Upper lobe of left lung (tissue), 6 donors: ENCODE measurements at places on chromosomes 3 and 15.
A peak's percentile ranks its signal among the peaks of the same experiment; 100 is the strongest.

GRCh38 chr3:174846055-174846454, 13.1 kb upstream of the NAALADL2 start:
- no peak for DNase-seq

GRCh38 chr3:23594894-23595670, 210.7 kb upstream of the UBE2E1 start:
- DNase-seq = no peak

DNA sequence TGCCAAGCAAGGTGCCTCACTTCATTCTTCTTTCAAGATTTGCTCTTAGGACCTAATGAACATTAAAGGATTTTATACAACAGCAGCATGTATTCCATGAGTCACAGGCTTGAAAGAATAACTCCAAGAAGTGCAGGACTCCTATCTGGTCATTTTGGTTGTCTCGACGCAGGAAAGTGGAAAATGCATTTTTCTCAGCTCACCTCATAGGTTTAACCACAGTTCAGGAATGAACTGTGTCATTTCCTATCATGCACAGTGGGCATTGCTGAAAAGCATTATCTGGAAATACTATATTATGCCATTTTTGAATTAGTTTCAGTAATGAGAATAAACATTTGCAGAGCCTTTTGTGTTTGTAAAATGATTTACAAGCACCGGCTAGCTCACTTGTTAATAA, 98.7 kb upstream of the BFSP2 start:
- no peak for DNase-seq

DNA sequence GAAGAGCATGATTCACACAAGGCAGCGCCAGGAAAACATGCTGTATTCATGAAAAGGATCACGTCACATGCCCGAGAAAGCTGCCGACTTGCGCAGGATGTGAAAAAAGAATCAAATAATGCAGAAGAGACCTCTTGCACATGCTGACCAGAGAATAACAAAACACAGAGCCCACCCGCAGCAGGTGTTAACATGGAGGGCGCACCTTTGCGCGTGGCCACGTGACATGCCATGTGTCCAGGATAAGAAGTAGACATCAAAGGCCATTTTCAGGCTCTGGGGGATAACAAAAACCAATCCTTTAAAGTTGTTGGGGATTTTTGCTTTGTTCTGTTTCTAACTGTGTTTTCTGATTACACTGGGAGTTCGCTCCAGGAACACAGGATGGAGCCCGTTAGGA, 1332.8 kb downstream of the ZPLD1 start:
- DNase-seq = peak; percentile 39

GRCh38 chr15:34795267-34796081, at the start of gene ACTC1:
Gene ACTC1, minus strand, starts transcription at chr15:34795549. Its CDS starts 741 bp downstream, at chr15:34794808.
- DNase-seq = no peak

DNA sequence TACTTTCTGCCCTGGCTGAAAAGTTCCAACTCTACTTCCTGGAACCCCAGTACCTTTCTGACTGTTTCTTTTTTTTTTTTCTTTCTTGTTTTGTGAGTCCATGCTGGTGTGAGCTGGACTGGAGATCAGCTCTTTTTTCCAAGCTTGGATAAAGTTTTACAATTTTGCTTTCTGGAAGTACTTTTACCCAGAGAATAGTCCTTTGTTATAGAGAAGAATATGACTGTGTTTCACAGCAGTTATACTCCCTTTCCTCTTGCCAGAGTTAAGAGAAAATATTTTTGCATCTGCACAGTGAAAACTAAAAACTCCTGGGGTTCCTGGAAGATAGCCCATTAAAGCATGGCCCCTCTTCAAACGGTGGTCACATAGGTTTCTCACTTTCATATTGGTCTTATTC, 1100.6 kb downstream of the OTOL1 start:
- DNase-seq = no peak

DNA sequence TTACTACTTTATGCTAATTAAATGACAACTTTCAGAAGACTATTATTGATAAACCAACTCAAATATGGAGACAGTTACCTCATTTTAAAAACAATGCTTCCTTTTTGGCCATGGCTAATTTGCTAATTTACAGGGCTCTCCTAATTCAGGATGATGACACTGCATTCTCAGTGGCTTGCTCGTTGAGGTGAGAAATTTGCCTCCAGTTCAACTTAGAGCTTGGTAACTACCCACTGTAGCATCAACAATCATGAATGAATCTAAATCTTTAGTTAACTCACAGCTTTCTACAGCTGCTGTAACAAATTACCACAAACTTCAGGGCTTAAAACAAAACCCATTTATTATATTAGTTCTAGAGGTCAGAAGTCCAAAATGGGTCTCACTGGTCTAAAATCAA, 14.0 kb downstream of the PBRM1 start:
- no peak for DNase-seq

GRCh38 chr3:194547042-194547441, 60.2 kb upstream of the ATP13A3 start:
- no peak for DNase-seq

DNA sequence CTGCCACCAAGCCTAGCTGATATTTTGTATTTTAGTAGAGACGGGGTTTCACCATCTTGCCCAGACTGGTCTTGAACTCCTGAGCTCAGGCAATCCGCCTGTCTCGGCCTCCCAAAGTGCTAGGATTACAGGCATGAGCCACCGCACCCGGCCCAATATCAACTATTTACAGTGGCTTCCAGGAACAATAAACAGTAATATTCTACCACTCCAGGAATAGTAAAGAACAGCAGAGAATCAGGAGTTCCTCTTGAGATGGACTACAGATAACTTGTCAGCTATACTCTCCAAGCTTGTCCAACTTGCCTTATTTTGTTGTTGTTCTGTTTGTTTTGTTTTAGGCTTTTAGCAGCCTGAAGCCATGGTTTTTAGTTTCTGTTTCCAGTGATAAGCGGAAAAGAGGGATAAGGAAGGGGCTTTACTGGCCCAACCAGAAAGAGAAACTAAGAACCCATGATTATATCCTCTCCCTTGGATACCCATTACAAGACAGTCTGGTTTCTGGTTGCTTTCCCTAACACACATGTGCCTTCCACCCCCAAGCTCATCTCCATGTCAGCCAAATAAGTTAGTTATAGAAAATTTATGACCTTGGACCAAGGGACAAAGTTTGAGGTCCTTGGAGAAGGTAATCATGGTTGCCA, 36.7 kb downstream of the ARHGEF3 start:
- no peak for DNase-seq

GRCh38 chr15:55695432-55695831, 47.5 kb downstream of the PRTG start:
- no peak for DNase-seq

- DNase-seq = no peak
Observed at GRCh38 chr3:53812434-53812833, 33.8 kb downstream of the CHDH start.

DNA sequence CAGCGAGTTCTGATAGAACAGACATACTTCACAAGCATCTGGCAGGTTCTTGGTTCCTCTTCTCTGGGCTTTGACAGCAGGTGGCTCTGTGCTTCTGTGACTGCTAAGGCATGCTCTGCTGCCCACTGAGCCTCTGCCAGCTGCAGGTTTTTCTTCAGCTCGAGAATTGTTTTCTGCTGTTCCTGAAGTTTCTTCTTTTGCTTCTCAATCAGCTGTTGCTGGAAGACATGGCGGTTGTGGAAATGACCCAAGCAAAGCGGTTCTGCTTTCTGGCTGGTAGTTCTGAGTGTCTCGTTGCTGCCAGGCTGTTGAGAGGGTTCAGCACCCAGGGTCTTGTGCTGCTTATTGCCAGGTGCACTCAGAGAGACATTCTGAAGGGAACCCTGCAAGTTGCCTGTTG, 50.8 kb downstream of the CCDC191 start:
- no peak for DNase-seq

- no peak for DNase-seq
Observed at GRCh38 chr3:193096076-193096475, 144.9 kb upstream of the PLAAT1 start.

GRCh38 chr3:152269056-152269830, 514 bp downstream of the MBNL1 start:
- DNase-seq = peak; percentile 94

DNA sequence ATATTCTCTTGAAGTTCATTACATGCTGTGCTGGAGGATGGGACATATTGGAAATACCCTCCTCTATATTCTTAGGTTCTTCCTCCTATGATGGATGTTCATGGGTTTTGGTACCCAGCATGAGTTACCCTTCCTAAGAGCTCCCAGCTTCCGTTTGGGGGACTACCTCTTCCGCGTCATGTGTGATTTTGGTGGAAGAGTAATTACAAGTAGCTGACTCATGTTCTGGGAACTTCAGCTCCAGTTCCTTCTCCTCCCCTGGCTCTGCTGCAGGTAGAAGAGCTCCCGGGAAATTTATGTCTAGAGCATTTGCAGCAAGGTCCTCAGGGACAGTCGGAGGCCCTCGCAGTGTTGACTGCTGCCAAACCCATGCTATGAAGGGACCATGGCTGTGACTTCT, 208.8 kb upstream of the IL12A start:
- no peak for DNase-seq

DNA sequence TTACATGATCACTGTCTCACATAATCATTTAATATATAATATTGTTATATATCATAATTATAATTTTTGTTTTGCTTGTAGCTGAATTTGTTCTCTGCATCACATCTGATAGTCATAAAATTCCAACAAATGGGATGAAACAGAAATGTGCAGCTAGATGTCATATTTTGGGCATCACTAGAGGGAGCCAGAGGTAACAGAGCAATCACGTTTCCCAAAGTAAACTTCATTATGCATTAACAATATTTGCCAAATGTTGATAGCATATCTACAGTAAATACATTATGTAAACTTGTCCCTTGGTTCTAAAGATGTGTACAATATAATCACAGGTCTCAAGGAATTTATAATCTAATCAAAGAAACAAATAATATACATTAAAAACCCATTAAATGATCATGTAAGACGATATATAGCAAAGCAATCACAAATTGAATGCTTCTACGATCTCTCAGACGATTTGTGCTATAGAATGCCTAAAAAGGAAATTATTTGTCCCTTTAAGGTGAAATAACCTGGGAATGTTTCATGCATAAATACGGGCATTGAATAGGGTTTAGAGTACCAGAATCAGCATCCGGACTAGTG, 234.2 kb upstream of the MCTP2 start:
- no peak for DNase-seq

DNA sequence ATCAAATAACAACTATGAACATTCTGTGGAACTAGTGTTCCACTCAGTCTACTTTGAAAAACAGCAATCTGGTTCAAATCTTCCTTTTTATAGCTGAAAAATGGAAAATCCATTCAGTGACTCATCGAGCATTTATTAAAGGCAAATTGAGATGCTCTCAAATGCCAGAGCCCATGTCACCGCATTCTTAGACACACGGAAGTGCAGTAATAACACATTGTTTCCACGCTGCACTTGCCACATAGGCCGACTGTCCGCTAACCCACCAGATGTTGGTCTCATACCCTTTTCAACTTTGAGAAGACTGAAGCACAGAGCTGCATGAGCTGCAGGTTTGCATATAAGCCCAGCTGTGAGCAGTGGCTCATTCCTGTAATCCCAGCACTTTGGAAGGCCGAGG, 95.9 kb downstream of the TMEM266 start:
- DNase-seq = no peak

GRCh38 chr15:43329217-43329959, 985 bp downstream of the LCMT2 start:
- DNase-seq = no peak

GRCh38 chr3:185711255-185711870, 113.5 kb downstream of the IGF2BP2 start:
- no peak for DNase-seq

GRCh38 chr3:126667631-126668449, 12.9 kb upstream of the TXNRD3 start:
- no peak for DNase-seq

DNA sequence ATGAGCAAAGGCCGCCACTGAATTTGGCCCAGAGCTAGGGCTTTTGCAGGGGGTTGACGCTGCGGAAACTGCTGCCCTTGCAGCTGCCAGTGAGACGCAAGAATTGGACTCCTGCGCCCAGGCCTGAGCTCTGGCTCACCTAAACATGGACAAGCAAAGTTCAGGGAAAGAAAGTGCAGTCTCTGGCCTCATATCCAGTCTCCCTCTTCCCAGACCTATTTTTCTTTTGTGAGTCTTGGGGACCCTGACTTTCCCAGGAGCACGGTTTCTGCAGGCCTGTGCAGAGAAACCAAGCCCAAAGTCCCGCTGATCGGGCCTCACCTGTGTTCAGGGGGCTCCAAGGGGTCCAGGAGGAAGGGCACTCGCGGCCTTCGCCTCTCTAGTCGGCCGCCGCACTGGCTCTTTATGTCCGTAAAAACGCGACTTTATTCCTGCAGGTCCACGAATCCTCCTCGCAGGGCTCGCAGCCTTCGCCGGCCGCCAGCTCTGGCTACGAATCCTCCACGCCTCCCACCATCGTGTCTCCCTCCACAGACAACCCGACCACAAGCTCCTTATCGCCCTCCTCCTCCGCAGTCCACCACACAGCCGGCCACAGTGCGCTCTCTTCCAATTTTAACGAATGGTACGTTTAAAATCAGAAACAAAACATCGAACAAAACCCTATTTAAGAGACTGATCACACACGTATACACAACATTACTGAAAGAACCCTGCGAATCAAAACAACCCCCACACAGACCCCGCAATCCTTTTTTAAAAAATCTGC, 3.9 kb downstream of the ZIC1 start:
- DNase-seq = no peak

DNA sequence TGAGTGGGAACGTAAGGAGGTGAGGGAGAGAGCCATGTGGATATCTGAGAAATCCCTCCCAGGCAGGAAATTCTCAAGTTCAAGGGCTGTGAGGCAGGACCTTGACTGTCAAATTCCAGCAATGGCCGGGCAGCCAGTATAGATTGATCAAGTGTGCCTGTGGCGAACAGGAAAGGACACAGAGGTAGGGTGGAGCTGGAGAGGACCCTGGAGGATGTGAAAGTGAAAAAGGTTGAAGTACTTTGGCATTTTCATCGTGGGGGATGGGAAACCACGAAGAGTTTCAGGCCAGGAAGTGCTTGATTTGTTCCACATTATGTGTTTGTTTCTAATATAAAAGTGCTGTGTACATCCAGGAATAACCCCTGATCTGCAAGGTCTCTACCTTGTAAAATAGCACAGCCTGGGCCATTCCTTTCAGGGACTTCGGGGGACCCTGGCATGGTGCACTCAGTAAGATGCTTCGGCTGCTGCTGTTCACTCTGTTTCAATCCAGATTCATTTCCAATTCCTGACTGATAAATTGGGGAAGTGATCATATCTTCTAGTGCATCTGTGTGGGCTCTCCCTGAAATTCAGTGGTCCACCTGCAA, 156.6 kb downstream of the MCTP2 start:
- DNase-seq = no peak
